ENCODE measurements at places on chromosomes 1 and 21.

- no peak for DNase-seq
Observed at GRCh38 chr1:214466403-214467077, 84.9 kb downstream of the PTPN14 start.

DNA sequence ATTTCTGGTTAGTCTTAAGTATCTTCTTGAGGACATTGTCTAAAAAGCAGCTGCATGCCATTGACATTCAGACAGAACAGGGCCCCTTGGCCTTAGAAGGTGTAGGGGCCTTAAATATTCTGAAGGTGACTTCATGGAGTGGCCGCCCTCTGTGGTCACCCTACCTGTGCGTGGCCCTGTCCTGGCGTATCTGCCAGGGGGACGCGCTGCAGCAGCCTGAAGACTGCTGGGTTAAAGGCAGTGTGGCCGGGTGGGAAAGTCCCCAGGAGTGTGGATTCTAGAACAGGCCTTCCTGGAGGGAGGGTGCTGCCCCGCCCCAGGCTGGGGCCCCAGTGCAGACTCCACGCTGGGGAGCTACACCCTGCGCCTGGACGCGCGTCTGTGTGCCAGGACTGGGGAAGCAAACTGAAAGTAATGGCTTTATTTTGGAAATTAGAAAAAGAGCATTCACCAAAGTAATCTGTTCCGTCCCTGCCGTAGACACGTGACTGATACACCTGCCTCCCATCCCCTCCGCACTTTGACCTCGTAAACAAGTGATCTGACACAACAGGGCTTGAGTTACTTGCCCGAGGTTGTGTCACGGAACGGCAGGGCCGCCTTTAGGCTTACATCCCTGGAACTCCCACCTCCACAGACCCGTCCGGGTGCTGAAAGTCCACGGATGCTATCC lies 1.8 kb downstream of the AGPAT3 start:
- no peak for DNase-seq

- DNase-seq, result no peak
Observed at GRCh38 chr21:26148840-26149354, 21.7 kb downstream of the APP start.

GRCh38 chr1:86841116-86841515 lies 72.8 kb downstream of the SELENOF start:
- no peak for DNase-seq

DNA sequence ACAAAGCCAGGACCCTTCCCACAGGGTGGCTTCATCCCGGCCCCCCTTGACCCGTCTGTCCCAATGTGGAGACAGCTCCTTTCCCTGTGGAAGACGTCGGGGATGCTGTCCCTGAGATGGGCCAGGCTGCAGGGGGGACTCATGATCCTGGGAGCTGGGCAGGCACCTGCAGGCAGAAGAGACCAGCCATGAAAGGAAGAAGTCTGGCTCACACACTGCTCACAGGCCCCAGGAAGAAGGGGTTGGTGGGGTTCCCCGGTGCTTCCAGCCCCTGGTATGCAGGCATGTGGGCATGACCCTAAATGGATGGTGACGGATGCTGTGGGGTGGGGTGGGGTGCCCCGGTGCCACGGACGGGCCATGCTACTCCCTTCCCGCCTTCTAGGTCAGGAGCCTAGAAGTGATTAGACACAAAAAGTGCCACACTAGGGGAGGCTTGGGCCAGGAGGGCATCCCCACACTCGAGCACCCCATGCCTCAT lies 8.3 kb downstream of the ACTRT2 start:
- peak; percentile 72 for DNase-seq

GRCh38 chr1:109181085-109181806 lies 32.5 kb upstream of the SARS1 start:
- no peak for DNase-seq

- no peak for DNase-seq
Observed at GRCh38 chr1:50615036-50615750, 191.9 kb upstream of the DMRTA2 start.

DNA sequence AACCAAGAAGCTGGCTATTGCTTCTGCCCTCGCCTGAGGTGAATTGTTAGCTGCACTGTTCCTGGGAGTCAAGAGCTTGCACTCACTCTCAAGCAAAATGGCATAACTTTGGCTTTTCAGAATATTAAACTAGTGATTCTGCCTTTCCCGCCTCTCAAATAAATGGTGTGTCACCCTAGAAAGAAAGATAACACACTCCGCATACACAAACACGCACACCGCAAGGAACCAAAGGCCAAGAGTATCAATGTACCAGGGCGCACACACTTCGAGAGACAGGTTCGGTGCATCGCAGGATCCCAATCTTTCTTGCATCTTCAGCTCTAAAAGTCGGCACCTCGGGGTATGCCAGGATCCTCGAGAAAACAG lies 470 bp upstream of the RTCA start:
- no peak for DNase-seq

DNA sequence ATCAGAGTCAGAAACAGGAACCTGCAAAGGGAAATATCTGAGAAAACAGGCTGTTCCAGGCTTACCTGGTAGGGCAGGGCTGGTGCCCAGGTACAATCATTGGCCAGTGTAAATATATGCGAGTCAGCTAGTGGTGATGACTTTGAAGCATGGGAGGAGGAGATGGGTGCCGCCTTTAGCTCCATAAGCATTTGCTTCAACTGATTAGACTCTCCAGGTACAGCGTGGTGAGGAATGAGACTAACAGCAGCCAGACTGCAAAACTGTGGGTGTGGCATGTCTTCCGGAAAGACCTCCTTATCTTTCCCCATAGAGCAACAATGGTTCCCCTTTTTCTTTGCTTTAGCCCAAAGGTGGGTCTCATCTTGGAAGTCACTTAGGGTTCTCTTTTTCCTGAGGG lies 137.2 kb downstream of the LRIG2 start:
- DNase-seq, result no peak

DNA sequence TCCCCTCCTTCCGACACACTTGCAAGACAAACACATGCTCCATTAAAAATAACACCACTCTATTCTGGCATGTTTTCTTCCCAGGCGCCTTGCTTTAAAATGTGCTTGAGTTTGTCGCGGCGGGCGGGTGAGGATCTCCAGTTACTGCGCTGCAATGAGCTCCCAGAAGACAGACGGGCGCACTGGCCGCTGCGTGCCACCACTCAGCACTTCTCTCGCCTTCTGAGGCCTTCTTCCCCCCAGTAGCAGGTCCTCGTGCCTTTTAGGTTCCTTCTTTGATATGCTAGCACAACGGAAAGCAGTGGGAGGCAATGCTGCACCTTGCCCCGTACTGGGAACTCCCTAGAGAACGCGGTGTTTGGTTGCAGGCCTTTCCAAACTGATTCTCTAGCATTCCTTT lies 279.5 kb upstream of the NR5A2 start:
- no peak for DNase-seq

- no peak for DNase-seq
Observed at GRCh38 chr1:109118089-109118488, 4.2 kb downstream of the ELAPOR1 start.

DNA sequence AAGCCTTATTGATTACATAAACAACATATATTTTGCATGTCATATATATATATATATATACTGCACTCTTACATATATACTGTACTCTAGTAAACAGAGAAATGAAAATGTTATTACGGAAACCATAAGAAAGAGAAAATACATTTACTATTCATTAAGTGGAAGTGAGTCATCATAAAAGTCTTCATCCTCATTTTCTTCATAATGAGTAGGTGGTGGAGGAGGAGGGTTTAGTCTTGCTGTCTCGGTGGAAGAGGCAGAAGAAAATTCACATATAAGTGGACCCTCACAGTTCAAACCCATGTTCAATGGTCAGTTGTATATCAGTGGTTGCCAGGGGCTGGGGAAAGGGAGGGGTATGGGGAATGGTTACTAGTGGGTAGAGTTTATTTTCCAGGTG lies 8.0 kb upstream of the IFNLR1 start:
- DNase-seq, result no peak

DNA sequence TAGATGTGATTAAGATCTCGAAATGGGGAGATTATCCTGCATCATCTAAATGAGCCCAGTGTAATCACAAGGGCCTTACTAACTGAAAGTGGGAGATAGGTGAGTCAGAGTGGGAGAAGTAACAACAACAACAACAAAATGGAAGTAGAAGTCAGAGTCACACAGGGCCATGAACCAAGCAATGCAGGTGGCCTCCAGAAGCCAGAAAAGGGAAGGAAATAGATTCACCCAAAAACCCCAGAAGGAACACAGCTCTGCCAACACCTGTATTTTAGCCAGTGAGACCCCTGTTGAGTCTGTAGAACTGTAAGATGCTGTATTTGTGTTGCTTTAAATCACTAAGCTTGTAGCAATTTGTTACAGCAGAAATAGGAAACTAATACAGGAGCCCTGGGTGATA lies 4.1 kb downstream of the TAGLN2 start:
- DNase-seq, result no peak

- DNase-seq, result no peak
Observed at GRCh38 chr21:45304476-45304830, 16.8 kb upstream of the POFUT2 start.

GRCh38 chr1:161962091-161962887 lies 61.4 kb downstream of the OLFML2B start:
- no peak for DNase-seq

GRCh38 chr1:95547005-95547404 lies 313.0 kb downstream of the RWDD3 start:
- DNase-seq, result no peak

All from mesenteric fat pad (tissue), 1 donor.